ENCODE measurements at places on chromosomes 2 and 18. TPM values are rescaled to one million over a fixed set of nuclear protein-coding genes. Genes with fewer than 3 reads are reported as not detected.

GRCh38 chr2:128310094-128310716, 8.5 kb downstream of the HS6ST1 start:
- H3K4me3 ChIP-seq: no peak overlapping the region
- no peak for DNase-seq
- peaks cover 68% of the 10 kb centered on the region for H3K4me1 ChIP-seq
- no peaks in the 10 kb centered on the region for H3K27me3 ChIP-seq
- H3K27ac ChIP-seq: no peak overlapping the region
- peaks cover 94% of the 10 kb centered on the region for H3K36me3 ChIP-seq

GRCh38 chr2:233354500-233354924, 218 bp downstream of the DGKD start:
- no peak for DNase-seq
- H3K4me1 ChIP-seq: peaks cover 31% of the 10 kb centered on the region
- H3K36me3 ChIP-seq: peaks cover 10% of the 10 kb centered on the region
- no peak overlapping the region for H3K27ac ChIP-seq

DNA sequence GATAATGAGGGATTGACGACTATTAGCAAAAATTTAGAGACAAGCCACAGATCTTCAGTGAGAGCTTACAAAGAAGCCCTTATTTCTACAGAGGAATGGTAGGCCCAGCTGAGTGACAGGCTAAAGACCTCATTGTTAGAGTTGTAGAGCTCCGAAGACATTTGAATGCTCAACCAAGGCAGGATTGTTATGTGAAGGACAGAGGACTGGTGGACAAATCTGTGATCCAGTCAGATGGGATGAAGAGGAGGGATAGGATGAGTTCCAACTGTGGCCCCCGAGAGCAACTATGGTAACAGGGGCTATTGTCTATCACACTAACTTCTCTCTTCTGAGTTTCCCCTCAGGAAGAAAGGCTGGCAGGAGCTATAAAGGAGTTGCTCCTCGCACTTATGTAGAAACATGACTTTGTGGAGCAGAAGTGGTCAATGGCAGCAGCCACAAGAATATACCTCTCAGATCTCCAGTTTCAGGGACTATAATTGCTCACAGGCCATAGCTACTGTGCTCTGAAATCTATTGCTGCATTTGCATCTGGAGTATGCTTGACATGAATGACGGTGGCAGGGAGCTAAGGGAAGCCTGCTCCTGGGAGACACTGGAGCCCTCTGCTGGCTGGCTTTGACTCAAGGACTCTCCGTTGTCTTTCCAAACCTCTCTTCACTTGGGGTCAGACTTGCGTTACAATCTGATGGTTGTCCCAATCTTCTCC, 50.3 kb upstream of the GREB1L start:
- no peaks in the 10 kb centered on the region for H3K4me1 ChIP-seq
- no peaks in the 10 kb centered on the region for H3K36me3 ChIP-seq
- peak; percentile 47 for DNase-seq
- no peak overlapping the region for H3K4me3 ChIP-seq

DNA sequence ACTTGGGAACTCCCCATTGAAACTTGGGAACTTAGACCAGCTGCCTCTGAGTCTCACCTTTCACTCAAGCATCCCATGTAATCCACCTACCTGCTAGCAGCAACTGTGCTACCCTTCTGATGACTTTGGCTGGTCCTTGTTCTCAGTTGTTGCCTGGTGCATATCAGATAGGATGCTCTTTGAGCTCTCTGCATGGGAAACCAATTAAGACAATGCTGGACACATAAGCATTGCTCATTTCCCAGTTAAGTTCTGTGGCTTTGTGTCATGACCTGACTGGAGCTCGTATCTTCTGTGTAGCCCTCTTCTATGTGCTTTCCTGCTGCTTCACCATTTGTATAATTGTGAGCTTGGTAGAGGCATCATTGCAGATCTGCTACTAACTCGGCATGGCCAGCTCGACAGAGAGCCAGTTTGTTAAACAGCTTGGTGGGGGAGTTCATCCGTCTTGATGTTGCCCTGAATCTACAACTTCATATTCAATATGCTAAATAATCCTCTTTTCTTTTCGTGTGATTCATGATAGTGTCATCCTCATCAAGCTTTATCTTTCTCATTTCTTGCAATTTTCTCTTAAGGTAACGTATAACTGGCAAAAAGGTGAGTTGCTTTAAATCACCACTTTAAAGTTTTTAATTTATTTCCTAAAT, 447.5 kb upstream of the SLC14A2 start:
- H3K4me3 ChIP-seq: no peak overlapping the region
- H3K36me3 ChIP-seq: no peaks in the 10 kb centered on the region

Gene DHRS9
- total RNA-seq: 0.11 TPM
